ENCODE measurements at places on chromosomes 7 and 10. TPM values are rescaled to one million over a fixed set of nuclear protein-coding genes. Genes with fewer than 3 reads are reported as not detected.
A peak's percentile ranks its signal among the peaks of the same experiment; 100 is the strongest.

DNA sequence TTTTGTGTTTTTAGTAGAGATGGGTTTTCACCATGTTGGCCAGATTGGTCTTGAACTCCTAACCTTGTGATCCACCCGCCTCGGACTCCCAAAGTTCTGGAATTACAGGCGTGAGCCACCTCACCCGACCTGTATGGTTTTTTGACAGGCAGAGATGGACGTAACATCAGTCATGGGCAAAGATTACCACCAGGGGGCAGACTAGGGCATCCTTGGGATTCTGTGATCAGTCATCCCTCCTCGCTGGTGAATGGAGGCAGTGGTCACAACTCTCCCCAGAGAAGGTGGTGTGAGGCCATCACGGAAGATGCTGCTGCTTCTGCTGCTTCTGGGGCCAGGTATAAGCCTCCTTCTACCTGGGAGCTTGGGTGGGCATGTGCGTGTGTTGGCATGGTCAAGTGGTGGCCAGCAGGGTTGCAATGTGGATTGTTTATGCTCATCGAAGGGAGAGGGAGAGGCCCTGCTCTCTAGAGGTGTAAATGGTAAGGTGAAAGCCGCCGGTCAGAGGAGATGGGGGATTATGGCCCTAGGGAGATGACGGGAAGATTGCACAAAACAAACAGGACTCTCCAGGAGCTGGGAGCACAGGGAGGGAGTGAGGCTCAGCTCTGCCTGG lies 122.7 kb upstream of the PRSS1 start:
- H3K27me3 ChIP-seq: peaks cover 13% of the 10 kb centered on the region
- peaks cover 3% of the 10 kb centered on the region for H3K4me1 ChIP-seq
- DNase-seq: peak; percentile 48
- peak overlapping the region; percentile 81 for H3K4me3 ChIP-seq
- no peaks in the 10 kb centered on the region for H3K36me3 ChIP-seq

- no peak for DNase-seq
- H3K4me1 ChIP-seq: no peaks in the 10 kb centered on the region
- no peaks in the 10 kb centered on the region for H3K27me3 ChIP-seq
- no peak overlapping the region for H3K4me3 ChIP-seq
- peaks cover 71% of the 10 kb centered on the region for H3K36me3 ChIP-seq
Observed at GRCh38 chr10:110115784-110116520, 91.5 kb upstream of the MXI1 start.

- no peak for DNase-seq
- no peaks in the 10 kb centered on the region for H3K4me1 ChIP-seq
- no peaks in the 10 kb centered on the region for H3K36me3 ChIP-seq
- no peak overlapping the region for H3K4me3 ChIP-seq
- no peak overlapping the region for H3K27ac ChIP-seq
- peaks cover 23% of the 10 kb centered on the region for H3K27me3 ChIP-seq
Observed at GRCh38 chr7:26705567-26705966, 158.8 kb downstream of the SKAP2 start.

DNA sequence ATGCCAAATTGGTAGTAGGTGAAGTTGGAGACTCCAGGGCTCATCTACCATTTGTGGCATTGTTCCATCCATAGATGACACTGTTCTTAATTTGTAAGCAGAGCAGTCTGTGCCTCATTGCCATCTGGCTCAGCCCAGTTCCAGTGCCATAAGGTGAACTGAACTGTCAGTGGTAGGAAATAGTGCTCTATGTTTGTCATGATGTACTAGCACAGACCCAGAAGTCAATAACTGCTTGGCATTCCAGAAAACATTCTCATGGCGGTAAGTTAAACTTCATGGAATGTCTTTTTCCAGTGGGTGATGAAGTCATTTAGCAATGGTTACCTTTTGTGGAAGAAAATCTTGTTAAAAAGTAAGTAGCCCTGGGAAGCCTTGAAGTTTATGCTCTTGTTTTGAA lies 302.7 kb downstream of the SUGCT start:
- no peaks in the 10 kb centered on the region for H3K4me1 ChIP-seq
- H3K4me3 ChIP-seq: no peak overlapping the region
- no peaks in the 10 kb centered on the region for H3K27me3 ChIP-seq

DNA sequence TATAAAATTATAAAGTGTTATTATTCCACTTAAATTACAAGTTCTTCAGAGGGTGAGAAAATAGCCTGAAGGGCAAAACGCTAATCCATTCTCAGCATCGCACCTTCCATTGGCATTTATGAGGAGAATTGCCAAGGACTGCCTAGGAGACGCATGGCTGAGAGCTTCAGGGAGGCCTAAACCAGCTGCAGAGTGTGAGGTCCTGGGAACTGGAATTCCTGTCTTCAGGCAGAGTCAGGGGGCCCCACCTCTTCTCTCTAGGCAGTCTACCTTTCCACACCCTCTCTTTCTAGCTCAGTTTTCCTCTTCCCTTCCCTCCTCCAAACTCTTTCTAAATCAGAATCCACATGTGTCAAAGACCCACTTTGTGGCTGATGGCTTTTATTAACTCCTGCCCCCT lies 35.3 kb downstream of the LRRC72 start:
- peaks cover 20% of the 10 kb centered on the region for H3K4me1 ChIP-seq
- H3K4me3 ChIP-seq: no peak overlapping the region
- no peaks in the 10 kb centered on the region for H3K27me3 ChIP-seq
- no peaks in the 10 kb centered on the region for H3K36me3 ChIP-seq

GRCh38 chr7:28900311-28900710 lies 57.8 kb downstream of the TRIL start:
- H3K4me3 ChIP-seq: no peak overlapping the region
- H3K36me3 ChIP-seq: no peaks in the 10 kb centered on the region
- H3K4me1 ChIP-seq: no peaks in the 10 kb centered on the region
- DNase-seq: no peak
- H3K27me3 ChIP-seq: no peaks in the 10 kb centered on the region

- H3K36me3 ChIP-seq: peaks cover 37% of the 10 kb centered on the region
- peak overlapping the region; percentile 86 for H3K27ac ChIP-seq
- H3K27me3 ChIP-seq: no peaks in the 10 kb centered on the region
- H3K4me1 ChIP-seq: peaks cover 58% of the 10 kb centered on the region
- peak; percentile 67 for DNase-seq
Observed at GRCh38 chr10:80202934-80203834, 2.2 kb downstream of the ANXA11 start.

GRCh38 chr7:46003896-46004875 lies 83.1 kb upstream of the IGFBP3 start:
- H3K4me3 ChIP-seq: no peak overlapping the region
- no peaks in the 10 kb centered on the region for H3K27me3 ChIP-seq
- DNase-seq: no peak
- H3K27ac ChIP-seq: no peak overlapping the region
- no peaks in the 10 kb centered on the region for H3K36me3 ChIP-seq

GRCh38 chr10:66982792-66983474 lies 57.1 kb downstream of the LRRTM3 start:
- no peak overlapping the region for H3K4me3 ChIP-seq
- no peaks in the 10 kb centered on the region for H3K4me1 ChIP-seq
- no peak for DNase-seq
- H3K36me3 ChIP-seq: no peaks in the 10 kb centered on the region
- no peak overlapping the region for H3K27ac ChIP-seq

DNA sequence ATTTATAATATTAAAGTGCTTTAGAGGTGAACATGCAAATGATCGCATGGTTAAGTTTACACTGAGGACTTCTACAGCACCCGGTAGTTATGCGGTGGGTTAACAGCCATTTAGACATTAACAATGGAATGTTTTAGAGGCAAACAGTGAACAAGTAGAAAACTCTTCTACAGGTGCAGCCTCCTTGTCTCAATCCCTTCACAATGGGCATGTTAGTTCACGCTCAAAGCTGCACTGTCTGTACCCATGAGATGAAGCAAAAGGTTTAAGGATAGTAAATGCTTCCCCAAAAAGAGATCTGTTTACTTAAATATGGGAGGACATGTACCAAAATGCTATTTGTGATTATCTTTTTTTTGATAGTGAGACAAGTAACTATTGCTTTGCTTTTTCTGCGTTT lies 25.1 kb downstream of the PUS7 start:
- no peak for DNase-seq
- H3K4me3 ChIP-seq: no peak overlapping the region
- H3K36me3 ChIP-seq: peaks cover 36% of the 10 kb centered on the region
- no peaks in the 10 kb centered on the region for H3K4me1 ChIP-seq
- H3K27ac ChIP-seq: no peak overlapping the region
- no peaks in the 10 kb centered on the region for H3K27me3 ChIP-seq

- H3K27ac ChIP-seq: no peak overlapping the region
- no peaks in the 10 kb centered on the region for H3K27me3 ChIP-seq
- no peak overlapping the region for H3K4me3 ChIP-seq
- no peaks in the 10 kb centered on the region for H3K4me1 ChIP-seq
- DNase-seq: no peak
- no peaks in the 10 kb centered on the region for H3K36me3 ChIP-seq
Observed at GRCh38 chr7:136325027-136325426, 347.9 kb upstream of the MTPN start.

DNA sequence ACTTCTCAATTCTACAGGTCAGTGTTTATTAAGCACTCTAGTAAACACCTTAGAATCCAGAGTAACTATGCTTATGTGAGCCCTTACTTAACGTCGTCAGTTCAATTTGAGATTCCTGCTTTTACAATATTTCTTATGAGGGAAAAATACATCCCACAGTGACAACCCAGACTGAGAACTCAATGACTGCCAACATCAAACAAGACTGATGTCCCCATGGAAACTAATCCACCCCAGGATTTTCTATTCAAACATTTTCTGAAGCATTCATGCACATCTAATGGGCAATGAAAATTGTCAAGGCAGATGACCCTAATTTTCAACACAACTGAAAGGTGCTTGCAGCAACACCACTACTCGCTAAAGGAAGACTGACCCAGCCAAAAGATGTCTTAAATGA lies 67.0 kb downstream of the ATE1 start:
- no peak for DNase-seq
- H3K36me3 ChIP-seq: peaks cover 24% of the 10 kb centered on the region
- H3K27me3 ChIP-seq: no peaks in the 10 kb centered on the region

DNA sequence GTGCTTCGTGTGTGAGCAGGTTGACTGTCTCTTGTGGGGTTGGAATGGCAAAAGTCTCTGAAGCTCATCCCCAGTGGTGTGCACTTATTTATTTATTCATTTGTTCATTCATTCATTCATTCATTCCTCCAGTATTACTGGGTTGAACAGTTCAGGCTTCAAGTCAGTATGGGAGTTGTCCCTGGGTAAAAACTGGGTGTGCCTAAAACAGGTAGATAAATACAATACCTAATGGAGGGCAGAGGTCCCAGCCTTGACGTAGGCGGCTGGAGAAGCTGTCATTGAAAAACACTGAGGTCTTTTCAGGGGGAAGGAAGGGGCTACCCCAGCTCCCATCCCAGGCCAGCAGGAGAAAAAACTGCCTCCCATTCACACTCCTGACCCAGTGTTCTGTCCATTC lies 11.0 kb downstream of the CASP7 start:
- H3K27me3 ChIP-seq: no peaks in the 10 kb centered on the region
- H3K4me1 ChIP-seq: peaks cover 27% of the 10 kb centered on the region
- peaks cover 88% of the 10 kb centered on the region for H3K36me3 ChIP-seq
- no peak overlapping the region for H3K27ac ChIP-seq
- no peak for DNase-seq

Gene DPYSL4
- total RNA-seq: 17.9 TPM

Gene GHRHR
- not detected for total RNA-seq

Gene ZNF679
- not detected for total RNA-seq

Gene CYP2E1
- 0.16 TPM for total RNA-seq

Gene PTPRZ1
- total RNA-seq: not detected

Gene CCDC172
- total RNA-seq: not detected

Measured in activated T-helper 2 cell treated with anti-CD3 and anti-CD28 coated beads, Interferon-gamma antibody, Interleukin-2, Interleukin-4, amounts not matched to agents 10 μg/mL and 5 μg/mL and 100 μg/mL, durations not matched to agents 14 hours and 24 hours and 36 hours (primary cell).